Pulmonary artery endothelial cell (primary cell): ENCODE measurements at places on chromosomes 7 and 10.

DNA sequence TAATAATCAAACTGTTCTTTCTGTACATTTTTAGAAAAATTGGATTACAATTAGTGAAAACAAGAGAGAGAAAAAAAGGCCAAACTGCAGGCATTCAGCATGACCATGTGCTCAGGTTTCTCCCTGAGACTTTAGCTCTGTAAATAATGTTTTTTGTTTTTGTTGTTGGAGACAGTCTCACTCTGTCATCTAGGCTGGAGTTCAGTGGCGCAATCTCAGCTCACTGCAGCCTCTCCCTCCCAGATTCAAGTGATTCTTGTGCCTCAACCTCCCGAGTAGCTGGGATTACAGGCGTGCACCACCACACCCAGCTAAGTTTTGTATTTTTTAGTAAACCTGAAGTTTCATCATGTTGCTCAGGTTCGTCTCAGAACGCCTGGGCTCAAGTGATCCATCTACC lies 23.0 kb downstream of the BZW2 start:
- no peak for DNase-seq

- no peak for DNase-seq
Measured at GRCh38 chr7:147911201-147911601, 679.4 kb upstream of the C7orf33 start.

- no peak for DNase-seq
Measured at GRCh38 chr10:117933036-117933435, 113.7 kb downstream of the RAB11FIP2 start.

- DNase-seq = no peak
Measured at GRCh38 chr7:4957847-4958476, 1.0 kb downstream of the MMD2 start.

- no peak for DNase-seq
Measured at GRCh38 chr7:9125246-9125645, 691.8 kb downstream of the NXPH1 start.

DNA sequence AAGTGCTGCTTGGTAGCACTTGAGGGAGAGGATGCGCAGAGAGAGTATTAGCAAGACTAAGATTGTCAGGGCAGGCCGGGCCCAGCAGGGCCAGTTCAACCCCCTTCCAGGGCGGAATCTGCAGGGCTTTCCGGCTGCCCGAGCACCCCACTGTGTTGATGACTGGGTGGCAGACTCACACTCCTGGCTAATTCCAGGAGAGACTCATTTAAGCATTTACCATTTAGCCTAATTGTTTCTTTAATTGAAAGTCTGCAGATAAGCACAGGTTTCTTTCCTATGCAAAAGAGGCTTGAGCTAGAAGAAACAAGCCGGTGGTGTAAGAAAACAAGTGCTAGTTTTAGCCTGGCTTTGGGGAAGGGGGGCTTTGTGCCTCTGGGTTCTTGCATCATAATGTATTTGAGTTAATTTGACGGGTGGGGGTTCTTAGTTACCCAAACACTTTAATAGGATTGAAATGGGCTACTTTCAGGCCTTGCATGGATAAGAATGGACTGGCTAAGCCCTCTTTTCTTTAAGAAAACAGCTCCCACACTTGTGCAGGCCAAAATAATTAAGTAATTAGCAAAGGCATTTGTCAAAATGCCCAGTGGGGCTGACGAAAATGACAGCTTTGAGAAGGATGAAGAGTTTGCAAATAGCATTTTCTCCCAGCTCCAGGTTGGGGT lies 201.3 kb downstream of the MYOF start:
- no peak for DNase-seq
